ENCODE measurements at places on chromosomes 4 and X.

GRCh38 chrX:136755411-136755810, 25.3 kb downstream of the ARHGEF6 start:
- DNase-seq: no peak

- DNase-seq: no peak
Observed at GRCh38 chr4:139018501-139018900, 2.9 kb downstream of the NOCT start.

- no peak for DNase-seq
Observed at GRCh38 chr4:13328591-13328990, 155.5 kb downstream of the RAB28 start.

GRCh38 chrX:119237562-119237942, 1.5 kb downstream of the PGRMC1 start:
- no peak for DNase-seq

- no peak for DNase-seq
Observed at GRCh38 chr4:183602557-183603027, 56.4 kb downstream of the RWDD4 start.

DNA sequence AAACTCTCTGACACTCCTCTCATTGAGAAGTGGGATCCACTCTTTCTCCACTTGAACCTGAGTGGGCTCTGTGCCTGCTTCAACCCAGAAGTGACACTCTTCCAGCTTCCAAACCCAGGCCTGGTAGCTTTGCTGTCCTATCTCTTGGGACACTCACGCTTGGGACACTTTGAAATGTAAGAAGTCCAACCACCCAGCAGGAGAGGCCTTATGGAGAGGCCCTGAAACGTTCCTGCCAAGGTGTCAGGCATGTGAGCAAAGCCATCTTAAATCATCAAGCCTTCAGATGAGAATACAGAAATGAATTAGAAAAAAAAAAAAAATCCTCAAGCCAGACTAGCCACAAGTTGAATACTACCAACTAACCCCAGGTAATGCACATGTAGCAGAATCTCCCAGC, 30.2 kb downstream of the RBM47 start:
- DNase-seq: no peak

DNA sequence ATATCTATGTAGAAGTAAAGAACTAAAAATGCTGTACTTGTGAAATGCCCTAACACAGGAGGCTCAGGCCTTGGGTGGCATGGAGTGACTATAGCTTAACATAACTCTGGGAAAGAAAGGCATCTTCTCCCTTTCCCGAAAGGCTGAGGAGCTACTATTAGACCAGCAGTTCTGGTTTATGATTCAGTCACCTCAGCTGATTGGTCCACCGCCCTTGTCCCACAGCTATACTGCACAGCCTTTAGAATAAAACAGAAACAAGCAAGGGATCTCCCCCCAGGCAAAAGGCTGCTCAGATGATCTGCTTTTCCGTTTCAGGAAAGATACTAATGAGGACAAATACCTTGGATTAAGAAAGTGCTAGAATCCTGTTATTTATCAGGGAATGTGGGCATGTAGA, 171.3 kb downstream of the SNCA start:
- DNase-seq: no peak

DNA sequence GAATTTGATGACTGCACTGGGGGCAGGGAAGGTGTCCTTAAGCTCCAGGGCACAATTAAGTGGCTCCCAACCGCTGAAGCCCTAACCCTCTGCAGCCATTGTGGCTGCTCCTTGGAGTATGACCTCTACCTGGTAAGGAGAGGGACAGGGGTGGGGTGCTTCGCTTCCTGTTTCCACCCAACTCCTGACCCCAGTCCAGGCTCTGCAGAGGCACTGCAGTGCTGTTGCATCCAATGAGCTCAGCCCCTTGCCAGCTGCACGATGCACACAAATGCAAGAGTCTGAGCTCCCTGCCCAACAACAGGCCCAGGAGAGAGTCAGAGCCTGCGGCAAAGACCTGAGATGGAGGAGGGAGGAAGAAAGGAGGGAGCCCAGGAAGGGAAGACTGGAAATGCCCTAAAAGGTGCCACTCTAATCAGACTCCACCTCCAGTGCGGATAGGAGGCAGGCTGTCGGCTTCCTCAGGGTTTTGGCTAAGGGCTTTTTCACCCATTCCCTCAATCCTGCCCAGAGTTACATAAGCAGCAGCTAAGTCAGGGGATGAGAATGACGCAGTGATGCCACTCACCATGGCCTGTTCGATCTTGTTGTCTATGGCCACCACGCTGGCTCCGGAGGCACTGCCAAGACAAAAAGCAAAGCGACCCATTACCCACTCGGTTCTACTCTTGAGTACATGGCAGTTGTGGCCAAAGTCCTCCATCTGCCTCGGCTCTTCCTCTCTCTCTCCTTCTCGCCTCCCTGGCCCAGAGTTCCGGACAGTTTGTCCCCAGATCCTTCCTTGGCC, 60.1 kb downstream of the TSC22D3 start:
- DNase-seq: no peak

- DNase-seq: no peak
Observed at GRCh38 chr4:159003420-159004253, 99.2 kb upstream of the RAPGEF2 start.

GRCh38 chrX:9765737-9766097, at the start of gene GPR143:
Gene GPR143, minus strand, starts transcription at chrX:9765847. Its CDS starts 30 bp downstream, at chrX:9765817.
- no peak for DNase-seq

GRCh38 chrX:69150281-69150960, 14.8 kb downstream of the PJA1 start:
- no peak for DNase-seq

- DNase-seq: no peak
Observed at GRCh38 chrX:133983256-133983973, 2.0 kb downstream of the GPC3 start.

DNA sequence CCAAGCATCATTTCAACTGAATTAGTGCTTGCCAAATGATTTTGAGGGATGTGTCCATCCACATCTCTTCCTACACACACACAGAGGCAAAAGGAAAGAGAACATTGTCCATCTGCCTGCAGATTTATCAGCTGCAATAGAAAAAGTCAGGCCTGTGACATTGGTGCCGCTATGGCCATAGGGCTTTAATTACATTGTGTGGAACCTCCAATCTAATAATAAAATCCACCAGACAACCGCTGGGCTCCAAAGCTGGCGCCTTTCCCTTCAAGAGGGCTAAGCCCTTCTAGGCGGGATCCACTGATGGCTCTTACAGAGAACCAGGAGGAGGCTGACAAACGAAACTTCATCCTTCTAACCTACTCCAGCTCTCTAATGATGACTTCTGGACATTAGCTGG, 60.6 kb downstream of the PHOX2B start:
- DNase-seq: no peak

DNA sequence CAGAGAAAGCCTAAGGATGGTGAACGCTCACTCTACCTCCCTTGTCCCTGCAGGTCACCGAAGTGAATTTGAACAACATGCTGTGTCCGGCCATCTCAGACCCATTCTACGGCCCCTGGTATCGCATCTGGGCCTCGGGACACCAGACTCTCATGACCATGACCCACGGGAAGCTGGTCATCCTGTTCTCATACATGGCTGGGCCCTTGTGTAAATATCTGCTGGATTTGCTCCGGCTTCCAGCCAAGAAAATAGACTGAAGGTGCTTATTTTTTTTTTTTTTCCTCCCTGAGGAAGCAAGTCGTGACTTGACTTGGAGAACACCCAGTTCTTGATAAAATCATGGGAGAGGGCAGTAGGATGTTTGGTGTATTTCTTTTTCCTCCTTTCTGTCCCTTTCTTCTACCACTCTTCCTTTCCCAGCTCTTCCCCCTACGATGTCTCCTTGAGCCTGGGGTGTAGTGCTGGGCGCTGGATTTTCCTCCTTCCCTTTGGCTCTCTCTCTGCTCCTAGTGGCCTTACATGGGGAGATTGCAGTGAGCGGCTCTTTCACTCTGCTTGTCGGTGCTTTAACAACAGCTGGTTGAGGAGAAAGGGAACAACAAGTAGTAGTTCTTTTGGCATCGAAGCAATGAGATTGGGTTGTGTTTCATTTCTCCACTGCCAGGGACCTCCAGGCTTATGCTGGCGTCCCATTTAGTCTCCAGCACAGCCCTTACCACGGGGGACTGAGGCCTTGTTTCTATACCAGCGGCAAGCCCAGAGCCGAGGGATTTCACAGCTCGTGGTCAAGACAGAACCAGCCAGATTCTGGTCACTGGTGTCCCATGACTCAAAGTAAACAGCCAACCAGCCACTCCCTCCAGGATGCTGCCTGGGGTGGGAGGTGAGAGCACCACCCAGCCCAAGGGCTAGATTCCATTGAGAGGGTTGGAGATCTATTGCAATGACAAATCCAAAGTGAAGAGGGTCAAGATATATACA, 144.4 kb downstream of the AMMECR1 start:
- DNase-seq: no peak

GRCh38 chr4:46586566-46586965, 196.6 kb upstream of the GABRA2 start:
- DNase-seq: no peak

GRCh38 chr4:103156106-103156505, 42.0 kb downstream of the CENPE start:
- no peak for DNase-seq

- no peak for DNase-seq
Observed at GRCh38 chrX:21735038-21735767, 22.7 kb downstream of the SMPX start.

DNA sequence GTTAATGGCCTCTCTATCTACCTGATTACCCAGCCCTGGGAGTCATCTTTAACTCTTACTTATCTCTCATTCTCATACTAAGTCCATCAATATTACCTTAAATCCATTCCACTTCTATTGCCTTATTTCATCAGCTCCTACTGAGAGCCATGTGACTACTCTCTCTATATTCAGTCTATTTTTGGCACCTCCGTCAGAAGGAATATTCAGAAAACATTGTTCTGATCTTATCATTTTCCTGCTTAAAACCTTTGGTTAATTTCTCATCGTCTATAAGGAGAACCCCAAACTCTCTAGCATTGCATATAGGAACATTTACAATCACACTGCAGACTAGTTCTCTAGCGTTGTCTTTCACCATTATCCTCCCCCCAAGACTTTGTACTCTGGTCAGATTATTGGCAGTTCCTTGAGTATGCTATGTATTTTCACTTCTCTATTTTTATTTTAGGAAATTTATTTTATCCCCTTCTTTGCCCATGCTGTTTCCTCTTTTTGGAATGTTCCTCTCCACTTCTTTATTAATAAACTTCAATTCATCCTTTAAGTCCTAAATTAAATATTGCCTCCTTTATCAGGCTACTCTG, 13.7 kb upstream of the AMMECR1 start:
- DNase-seq: no peak

DNA sequence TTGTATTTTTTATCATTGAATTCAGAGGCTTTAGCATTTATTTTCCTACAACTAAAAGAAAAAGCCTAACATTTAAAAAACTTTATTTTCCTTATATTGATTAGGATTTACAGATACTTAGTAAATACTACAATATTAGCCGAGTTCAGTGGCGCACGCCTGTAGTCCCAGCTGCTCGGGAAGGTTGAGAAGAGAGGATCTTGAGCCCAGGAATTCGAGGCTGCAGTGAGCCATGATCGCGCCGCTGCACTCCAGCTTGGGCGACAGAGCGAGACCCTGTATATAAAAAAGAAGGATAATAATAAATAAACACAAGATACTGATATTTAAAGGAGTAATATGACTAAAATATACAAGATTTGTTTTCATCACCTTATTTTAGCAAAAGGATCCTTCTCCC, 681 bp upstream of the UPF3B start:
- no peak for DNase-seq

DNA sequence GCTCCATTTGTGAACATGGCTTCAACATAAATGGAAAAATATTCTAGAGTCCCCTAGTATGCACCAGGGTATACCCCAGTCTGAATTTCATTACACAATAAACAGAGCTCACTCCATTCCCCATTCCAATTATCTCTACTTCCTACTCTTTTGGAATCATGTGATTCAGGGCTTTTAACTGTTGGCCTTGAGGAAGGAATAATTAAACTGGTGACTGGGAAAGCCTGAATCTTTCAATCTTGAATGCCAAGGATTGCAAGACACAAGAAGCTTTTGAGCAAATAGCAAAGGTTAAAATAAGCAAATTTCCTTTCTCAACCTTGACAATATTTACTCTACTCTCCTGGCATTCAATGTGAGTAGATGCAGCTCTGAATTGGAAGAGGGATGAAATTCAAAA, 77.5 kb upstream of the INPP4B start:
- DNase-seq: no peak

- DNase-seq: no peak
Observed at GRCh38 chrX:86604607-86605006, 456.4 kb downstream of the DACH2 start.

- DNase-seq: no peak
Observed at GRCh38 chr4:122038896-122039295, 87.0 kb upstream of the TRPC3 start.

DNA sequence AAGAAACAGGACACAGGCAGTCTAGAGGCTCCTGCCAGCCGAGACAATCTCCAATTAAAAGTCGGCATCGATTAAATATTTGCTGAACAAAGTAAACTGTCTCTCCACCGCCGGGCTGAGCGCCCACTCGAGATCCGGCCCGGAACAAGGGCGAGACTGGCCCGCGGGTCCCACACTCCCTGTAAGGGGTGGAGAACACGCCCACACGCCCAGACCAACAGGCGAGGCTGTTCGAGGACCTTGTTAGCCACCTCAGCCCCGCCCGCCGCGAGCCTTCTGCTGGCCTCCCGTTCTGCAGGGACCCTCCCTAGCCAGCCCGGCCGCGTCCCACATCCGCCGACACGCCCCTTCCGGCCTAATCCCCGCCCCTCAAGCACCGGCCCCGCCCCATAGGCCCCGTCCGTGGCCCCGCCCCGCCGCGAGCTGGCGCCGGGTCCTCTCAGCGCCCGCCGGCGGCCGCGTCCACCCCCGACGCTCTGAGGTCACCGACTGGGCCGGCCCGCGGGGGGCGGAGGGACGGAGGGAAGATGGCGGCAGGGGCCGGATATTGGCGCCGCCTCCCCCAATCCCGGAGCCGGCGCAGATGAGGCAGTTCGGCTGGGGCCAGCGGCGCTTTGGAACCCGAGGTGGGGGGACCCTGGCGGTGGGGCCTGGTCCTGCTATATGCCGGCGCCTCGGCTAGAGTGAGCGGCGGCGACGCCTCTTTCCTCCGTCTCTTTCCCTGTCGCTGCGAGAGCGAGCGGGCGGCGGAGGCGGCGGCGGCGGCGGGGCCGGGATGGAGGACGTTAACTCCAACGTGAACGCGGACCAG, at the start of gene SLAIN2:
TSS of gene SLAIN2 (plus strand) at position 565 of the 811 bp plus-strand sequence. CDS start at position 776, 211 bp downstream.
- DNase-seq: peak; percentile 97

Data from stimulated activated CD4-positive, alpha-beta T cell treated with anti-CD3 and anti-CD28 coated beads, Interleukin-15, amount 100 ng/mL, for 1 hour (primary cell).